AG04449 (cell line): ENCODE measurements at places on chromosomes 1 and 21.

GRCh38 chr1:82162486-82163420 is 362.0 kb downstream of the ADGRL2 start:
- no peak for DNase-seq

- no peak for DNase-seq
Observed at GRCh38 chr1:228136901-228137300, 3.2 kb upstream of the GUK1 start.

DNA sequence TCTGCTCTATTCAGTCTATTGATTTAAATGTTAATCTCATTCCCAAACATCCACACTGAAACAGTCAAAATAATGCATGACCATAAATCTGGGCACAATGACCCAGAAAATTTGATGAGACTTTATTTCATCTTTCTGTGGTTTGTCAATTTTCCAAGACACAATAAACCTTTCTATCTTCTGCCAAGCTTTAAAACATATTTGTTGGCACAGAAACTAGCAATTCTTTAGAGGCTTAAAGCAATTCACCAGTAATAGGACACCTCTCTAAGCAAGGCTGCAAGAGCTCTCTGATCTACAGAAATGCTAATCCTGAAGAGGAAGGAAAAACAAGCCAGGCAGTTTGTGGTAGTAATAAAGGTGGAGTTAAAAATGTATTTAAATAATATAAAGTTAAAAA is 113.7 kb downstream of the FCRL5 start:
- DNase-seq, result no peak

DNA sequence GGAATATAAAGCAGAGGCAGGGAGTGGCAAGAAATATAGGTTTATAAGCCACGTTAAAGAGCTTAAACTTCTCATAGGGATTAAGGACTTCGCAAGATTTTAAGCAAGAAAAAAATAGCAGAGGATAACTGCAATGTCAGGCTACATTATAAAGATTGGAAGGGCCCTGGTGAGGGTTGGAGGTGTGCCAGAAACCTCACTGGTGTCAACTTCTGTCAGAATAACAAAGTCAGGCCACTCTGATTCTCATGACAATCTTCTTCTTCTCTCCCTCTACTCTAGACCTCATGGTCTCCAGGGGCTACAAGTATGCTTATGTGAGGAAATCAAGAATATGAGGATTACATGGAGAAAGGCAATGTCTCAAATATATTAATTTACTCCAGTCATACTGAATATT is 32.6 kb upstream of the FMO2 start:
- DNase-seq, result no peak

DNA sequence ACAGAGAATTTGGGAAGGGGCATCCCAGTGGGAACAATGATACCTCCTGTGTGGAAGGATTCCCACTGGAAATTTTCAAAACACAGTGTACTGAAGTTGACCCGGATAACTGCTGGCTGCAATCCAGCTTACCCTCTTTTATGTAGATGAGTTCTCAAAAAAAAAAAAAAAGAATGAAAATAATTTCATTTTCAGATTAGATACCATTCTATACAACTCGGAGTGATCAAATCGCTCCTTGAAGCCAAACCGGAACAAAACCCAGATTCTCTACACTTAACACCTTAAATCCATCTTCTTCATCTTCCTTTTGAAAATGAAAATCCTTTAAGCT is 69.1 kb downstream of the KAZN start:
- no peak for DNase-seq

DNA sequence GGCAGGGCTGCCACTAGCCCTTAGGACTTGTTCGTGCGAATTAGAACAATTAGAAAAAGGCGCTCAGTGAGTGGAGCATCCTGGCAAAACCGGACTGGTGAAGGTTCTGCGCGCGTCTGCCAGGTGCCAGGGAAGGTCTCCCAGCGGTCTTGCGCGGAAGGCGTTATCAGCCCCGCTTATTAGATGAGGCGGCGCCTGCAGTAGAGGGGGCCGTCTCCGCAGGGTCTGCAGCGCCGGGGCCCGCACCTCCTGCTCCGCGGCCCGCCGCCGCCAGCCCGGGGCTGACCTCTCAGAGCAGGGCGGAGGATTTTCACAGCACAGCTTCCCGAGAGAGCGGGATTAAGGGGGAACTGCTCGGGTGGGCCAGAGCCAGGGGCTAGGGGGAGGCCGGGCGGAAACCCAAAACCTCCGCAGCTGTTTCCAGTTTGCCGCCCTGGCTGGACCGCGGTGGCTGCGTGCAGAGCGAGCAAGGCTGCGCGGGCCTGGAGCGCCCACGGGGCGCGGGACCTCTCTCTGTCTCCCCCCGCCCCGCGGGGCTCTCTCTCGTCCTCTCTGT is 155.2 kb downstream of the FOXD2 start:
- no peak for DNase-seq

- DNase-seq, result no peak
Observed at GRCh38 chr1:34753163-34753562, 1.7 kb upstream of the GJB5 start.

DNA sequence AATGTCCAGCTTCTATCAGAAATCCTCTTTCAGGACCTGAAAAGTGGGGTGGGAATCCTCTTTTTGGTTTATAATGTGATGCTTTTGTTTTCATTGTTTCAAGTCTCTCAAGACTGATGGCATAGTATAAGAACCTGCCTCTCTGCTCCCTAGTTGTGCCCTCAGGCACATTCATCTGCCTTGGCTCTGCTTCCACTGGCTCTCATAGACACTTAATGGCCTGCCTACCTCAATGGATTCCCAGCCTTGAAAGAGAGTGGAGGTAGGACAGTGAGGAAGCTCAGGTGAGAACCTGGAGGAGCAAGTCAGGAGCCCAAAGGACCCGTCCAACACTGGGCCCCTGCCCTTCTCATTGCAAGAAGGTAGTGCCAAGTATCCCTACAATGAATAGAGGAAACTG is 4.8 kb downstream of the TTLL7 start:
- no peak for DNase-seq

DNA sequence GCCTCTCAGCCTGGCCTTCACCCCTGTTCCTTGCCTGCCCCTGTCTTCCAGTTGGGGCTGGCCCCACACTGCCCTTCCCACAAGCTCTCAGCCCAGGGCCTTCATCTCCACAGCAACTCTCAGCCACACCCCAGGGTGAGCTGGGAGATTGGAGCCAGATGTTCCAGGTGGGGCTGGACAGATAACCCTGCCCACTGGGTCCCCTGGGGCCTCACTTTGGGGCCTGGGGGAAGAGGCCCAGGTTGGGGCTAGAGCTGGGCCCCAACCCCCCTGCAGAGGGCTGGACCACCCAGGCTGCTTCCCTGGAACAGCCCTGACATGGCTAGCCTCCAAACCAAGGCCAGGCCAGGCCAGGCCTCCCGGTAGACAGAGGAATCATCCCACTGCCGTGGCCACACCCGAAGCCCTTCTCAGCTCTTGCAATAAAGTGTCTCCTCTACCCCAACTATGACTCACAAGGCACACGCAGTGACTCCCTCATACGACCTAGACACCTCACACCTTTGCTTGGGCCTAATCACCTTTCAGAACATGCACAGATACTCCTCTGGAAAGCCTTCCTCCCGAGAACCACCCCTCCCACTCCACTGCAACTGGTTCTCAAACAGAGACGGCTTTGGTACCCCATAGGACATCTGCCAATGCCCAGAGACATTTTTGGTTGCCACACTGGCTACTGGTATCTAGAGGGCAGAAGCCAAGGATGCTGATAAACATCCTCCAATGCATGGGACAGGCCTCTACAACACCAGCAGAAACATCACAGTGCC is 22.2 kb downstream of the SLC2A1 start:
- DNase-seq, result no peak

- DNase-seq, result no peak
Observed at GRCh38 chr1:57345916-57346315, 77.9 kb downstream of the DAB1 start.

GRCh38 chr1:46136711-46137110 is 4.3 kb upstream of the PIK3R3 start:
- DNase-seq, result no peak

DNA sequence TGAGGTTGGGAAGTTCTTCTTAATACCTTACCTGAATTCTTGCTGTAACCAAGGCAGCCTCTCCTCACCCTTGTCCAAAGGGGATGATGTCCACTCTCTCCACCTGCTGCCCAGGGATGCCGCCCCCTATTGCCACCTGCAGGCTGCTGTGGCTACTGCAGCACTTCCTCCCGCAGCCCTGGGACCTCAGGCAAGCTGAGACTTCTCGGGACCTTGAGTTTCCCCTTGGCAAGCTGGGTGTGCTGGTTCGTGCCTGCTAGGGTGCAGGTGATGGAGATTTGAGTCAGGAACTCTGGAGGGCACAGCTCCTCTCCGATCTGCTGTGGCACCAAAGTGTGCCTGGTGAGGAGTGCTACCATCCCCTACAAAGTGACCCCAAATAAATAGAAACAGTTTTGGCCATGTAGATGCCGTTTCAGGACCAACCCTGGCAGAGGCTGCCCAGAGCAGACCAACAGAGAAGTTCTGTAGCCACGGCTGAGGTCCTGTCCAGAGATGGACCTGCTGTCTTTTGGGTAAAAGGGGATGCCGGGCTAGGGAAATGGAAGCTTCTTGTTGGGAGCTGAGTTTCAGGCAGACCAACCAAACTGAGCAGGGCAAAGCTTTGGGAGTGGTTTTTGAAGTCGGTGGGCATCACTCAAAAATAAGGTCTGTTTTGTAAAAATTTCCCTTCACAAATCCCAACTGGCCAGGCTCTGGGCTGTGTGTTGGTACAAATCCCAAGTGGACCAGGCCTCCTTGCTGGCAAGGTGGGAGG is 31.7 kb downstream of the RUNX3 start:
- no peak for DNase-seq

GRCh38 chr1:185561629-185562028 is 172.6 kb upstream of the HMCN1 start:
- DNase-seq, result peak; percentile 80

- peak; percentile 72 for DNase-seq
Observed at GRCh38 chr1:17239420-17239819, 9.5 kb upstream of the PADI3 start.

DNA sequence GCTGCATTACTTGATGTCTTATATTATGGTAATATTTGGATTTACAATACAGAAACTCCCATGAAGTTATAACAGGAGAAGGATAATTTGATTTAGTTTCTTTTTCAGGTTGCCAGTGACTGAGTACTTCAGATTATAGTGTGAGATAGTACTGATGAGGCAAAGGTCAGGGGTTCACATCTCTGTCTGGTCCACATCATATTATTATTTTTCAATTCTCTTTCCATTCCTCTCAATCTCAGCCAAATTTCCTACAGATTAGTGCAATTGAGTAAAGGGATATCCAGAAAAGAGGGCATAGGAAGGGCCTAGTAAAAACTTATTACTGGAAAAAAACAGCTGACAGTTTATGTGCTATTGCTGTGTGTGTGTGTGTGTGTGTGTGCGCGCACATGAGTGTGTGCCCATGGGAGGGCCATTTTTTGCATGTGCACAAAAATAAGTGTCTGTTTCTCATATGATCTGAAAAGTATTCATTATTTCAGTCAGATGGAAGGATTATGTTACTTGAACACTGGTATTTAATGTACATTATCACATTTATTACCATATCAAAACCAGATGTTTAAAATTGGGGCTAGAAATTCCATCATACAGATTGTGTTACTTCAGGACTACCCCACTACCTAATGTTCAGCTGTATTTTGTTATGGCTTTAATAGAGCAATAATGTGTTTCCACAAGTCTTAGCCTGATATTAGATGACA is 78.3 kb upstream of the KCNK2 start:
- DNase-seq, result no peak

DNA sequence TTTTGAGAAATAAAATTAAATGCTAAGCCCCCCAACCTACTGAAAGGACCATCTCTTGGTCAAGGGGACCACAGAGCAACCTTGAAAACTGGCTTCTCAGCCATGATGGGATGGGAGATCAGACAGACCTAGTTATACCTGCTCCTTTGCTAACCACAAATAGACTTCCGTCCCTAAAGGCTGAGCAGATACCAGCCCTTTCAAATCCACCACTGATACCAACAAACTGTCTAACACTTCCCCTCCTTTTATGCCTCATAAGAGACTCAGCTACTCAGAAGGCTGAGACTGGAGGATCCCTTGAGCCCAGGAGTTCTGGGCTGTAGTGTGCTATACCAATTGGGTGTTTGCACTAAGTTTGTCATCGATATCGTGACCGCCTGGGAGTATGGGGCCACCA is 407.3 kb downstream of the SIPA1L2 start:
- DNase-seq, result no peak

DNA sequence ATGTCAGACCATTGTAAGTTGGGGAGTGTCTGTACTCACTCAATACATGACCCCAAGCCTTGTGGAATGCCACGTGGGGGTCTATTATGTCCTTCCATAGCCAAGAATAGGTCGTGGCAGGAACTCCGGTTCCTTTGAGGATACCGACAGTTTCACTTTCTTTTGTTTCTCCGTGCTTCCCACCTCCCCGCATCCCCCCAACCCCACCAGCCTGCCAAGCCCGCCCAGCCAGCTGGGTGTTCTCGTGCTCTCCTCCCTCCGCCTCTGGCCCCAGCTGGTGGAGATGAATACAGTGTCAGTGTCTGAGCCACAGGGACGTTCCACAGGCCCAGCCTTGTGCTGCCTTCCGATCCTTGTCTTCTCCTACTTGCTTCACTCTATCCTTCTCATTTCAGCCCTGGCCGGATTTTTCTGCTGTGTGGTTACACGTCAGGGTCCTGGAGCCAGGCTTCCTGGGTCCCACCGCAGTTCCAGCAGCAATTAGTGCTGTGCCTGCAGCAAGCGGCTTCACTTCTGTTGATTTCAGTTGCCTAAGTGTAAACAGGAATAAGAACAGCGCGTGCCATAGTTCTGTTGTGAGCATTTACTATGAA is 4.1 kb upstream of the AGTRAP start:
- DNase-seq, result no peak

DNA sequence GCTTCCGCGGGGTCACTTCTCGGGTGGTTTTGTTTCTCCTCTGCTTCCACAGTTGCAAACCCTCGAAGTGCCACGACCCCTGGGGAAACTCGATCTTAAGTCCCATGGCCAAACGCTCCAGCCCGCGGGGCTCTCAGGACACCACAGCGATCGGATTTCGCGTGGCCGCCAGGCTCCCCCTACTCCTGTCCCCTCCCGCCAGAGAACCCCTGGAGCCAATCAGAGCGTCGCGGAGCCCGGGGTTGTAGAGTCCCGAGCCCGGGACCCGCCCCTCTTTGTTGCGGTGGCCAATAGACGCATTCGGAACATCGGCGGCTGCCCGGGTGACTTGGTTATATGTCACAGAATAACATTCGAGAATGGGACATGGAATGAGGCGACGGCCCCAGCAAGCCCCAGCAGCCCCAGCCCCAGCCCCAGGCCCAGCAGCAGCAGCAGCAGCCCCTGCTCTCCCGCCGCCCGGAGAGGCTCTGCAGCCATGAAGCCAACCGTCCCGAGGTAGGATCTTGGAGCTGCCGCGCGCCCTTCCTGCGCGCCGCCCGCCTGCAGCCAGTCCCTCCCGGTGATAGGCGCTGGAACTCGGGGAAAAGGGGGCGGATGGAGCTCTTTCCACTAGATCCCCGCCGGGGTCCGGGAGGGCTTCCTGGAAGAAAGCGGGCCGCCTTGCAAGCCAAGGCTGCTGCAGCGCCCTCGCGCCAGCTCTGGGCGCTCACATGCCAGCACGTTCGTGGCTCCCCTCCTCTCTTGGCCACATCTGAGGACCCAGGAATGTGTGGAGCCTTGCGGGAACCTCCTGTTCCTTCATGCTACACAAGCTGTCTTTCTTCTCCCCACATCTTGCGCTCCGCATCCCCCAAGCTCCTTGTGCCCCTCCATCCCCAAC is at the start of gene VASH2:
TSS of gene VASH2 (plus strand) at position 299 of the 883 bp plus-strand sequence. CDS start 1,002 bp downstream, outside the sequence.
- DNase-seq, result peak; percentile 7

- no peak for DNase-seq
Observed at GRCh38 chr21:30354308-30355005, 6.1 kb upstream of the KRTAP23-1 start.
